NCI-H345 (cell line): ENCODE measurements at places on chromosomes 3 and 15.

DNA sequence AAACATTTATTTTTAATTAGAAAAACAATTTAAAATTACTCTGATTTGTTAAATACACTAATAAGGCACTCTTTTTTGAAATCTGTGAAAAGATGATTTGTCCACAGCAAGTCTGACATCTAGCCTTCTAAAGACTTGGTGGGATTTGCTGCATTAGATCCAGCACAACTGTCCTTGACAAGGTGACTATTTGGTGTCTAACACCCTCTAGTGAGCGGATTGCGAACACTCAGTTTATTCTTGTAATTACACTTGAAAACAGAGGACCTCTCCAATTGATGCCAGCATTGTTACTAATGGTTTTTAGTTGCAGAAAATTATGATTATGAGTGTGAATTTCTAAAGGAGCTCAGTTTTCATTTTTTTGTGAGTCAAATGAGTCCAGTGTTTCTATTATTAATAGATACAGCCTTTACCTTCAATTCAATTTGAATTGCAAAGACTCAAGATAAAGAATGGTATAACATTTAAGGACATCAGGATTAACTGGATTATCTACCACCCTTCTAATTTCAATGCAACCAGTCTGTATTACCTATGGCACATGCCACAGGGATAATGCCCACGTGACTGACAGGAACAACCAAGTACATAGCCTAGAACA is 29.7 kb upstream of the STRIT1 start:
- DNase-seq: peak; percentile 40

GRCh38 chr15:39701988-39702387 is 80.7 kb downstream of the FSIP1 start:
- DNase-seq: no peak

DNA sequence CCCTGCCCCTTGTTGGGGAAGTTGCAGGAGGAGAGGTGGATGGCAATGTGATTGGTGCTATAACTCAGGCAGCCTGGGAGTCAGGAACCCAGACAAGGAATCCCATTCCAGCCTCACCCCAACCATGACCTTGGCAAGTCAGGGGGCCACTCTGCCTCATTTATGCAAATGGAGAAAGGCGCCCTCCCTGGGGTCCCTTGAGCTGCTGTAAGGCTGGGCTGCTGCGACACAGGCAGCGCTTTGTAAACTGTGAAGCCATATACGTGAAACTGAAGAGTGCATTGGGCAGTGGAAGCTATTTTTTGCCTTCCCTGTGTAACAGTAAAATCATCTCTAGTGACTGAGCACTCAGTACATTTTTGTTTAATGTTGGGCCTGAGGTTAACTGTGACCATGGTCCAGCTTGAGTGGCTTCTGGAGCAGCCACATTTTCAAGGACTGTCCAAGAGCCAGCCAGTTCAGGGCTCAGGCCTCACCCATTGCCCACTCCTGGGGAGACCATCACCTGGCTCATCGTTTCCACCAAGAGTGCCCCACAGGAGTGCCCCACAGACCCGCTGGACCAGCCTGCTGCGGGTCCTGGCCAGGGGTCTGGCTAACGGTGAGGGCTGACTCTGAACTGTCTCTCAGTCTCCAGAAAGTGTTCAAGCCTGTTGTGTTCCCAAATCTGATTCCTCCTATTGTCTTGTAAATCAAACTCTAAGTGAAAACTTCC is 27.9 kb downstream of the KIF7 start:
- DNase-seq: no peak

GRCh38 chr15:77024273-77025082 is 29.6 kb downstream of the PSTPIP1 start:
- DNase-seq: peak; percentile 35

GRCh38 chr3:63908081-63908736 is 4.0 kb downstream of the SCAANT1 start:
- DNase-seq: no peak

DNA sequence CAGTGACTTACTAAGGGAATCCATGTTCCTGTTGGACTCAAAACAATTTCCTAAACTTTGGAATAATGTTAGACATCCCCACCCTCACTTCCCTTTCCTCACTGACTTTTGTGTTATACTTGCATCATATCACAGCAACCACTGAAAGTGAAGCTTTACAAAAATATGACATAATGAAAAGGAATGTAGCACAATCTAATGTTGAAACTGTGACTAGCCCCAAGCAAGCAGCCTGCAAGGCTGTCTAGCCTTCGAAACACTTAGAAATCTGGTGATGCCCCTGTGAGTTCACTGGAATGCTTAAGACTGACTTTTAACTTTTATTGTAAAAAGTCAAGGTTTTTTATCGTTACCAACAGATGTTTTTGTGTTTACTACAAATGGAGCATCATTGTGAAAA is 203.7 kb upstream of the ZNF385D start:
- DNase-seq: no peak

- DNase-seq: no peak
These were observed 3.5 kb downstream of the ZNF710 start for GRCh38 chr15:90004671-90005070.

- no peak for DNase-seq
These were observed 175.3 kb upstream of the LRRFIP2 start for GRCh38 chr3:37349640-37350039.

DNA sequence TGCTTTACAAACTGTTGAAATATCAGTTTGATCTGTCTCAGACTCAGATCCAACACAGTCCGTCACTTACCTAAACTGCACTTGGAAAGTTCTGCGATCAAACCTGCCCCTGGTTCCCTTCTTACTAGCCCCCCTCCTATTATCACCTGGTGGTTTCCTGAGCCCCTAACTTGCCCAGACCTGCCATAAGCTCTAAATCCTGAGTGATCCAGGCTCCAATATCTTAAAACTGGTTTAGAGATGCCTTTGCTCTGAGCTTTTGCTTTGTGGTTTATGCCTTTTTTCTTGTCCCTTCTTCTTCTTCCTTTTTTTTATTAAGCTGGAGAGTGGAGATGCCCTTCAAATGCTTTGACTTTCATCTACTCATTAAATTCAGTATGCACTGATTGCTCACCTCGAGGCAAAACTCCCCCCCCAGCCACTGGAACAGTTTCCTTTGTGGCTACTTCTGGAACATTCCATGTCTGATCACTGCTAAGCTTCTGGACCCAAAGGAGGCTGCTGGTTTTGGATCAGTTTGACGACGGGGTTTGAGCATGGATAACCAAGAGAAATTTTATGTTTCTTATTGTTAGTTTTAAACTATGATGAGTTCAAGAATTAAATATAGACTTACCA is 3.5 kb upstream of the ITGB5 start:
- DNase-seq: no peak

DNA sequence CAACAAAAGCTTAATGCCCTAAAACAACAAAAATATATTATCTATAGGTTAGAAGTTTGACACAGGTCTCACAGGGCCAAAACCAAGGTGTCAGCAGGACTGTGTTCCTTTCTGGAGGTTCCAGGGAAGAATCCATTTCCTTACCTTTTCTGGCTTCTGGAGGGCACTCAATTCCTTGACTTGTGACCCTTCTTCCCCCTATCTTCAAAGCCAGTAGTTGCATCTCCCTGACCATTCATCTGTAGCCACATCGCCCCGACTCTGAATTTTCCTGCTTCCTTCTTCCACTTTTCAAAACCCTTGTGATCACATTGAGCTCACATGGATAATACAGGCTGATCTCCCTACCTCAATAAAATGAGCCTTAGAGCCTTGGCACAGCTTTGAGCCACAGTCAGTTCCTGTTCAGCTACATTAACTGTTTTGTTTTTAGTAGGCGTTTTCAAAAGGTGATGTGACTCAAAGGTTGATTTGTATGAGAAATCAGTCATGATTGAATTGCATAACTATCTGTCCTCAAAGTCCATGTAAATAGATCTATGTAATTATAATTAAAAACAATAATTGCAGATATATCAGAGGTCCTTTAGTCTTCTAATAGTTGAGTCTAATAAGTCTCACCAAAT is 12.4 kb downstream of the PFN2 start:
- no peak for DNase-seq

DNA sequence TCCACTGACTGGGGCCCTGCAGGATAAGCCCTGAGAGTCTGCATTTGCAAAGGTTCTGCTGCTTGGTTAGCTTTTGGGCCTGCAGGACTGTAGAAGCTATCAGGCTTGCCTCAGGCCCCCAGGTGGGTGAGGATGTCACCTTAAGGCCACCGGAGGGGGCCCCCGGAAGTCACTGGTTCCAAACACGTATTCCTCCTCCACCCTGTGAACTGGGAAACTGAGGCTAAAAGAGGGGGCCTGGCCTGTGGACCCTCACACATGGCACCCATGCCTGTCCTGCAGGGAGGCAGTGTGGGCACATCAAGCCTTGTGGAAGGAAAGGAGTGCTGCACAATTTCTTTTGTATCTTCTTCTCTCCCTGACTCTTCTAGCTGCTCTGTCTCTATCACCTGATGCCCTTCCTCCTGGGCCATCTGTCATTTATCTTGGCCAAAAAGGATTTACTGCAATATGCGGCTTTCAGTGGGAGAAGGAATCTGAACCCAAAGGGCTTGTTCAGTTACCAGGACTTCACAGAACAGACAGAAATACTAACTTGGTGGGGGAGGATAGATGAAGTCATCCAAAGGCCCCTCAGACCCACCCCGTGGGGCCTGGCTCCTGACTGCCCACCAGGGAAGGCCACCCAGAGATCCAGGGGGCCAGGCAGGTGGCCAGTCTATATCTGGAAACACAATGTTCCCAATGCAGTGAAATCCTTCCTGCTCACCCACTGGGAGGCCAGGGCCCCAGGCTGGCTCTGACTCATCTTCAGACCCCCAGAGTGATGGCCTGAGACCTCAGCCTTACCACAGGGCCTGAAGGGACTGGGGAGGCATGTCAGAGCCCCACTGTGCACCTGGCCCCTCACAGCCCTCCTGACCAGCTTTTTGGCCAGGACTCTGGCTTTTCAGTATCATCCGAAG is 18.3 kb downstream of the UBAP1L start:
- DNase-seq: no peak

GRCh38 chr15:50881121-50882048 is 27.1 kb upstream of the AP4E1 start:
- DNase-seq: no peak

GRCh38 chr3:197559651-197560050 is 3.9 kb upstream of the BDH1 start:
- no peak for DNase-seq

DNA sequence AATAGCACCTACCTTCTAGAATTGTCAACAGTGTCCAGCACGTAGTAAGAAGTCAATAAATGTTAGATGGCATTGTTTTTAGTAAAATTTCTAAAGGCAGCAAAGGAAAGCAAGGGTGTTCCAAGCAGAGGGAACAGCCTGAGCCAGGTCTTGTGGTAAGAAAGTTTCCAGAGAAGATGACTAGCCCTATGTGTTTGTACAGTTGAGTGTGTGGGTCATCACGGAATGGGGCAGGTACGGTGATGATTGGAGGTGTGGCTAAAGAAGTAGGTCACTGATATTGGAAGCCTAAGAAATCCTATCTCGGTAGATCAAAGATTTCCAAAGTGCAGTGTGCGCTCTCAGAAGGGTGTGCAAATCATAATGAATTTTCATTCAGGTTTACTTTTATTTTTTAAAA is 94.2 kb upstream of the BCL6 start:
- no peak for DNase-seq

DNA sequence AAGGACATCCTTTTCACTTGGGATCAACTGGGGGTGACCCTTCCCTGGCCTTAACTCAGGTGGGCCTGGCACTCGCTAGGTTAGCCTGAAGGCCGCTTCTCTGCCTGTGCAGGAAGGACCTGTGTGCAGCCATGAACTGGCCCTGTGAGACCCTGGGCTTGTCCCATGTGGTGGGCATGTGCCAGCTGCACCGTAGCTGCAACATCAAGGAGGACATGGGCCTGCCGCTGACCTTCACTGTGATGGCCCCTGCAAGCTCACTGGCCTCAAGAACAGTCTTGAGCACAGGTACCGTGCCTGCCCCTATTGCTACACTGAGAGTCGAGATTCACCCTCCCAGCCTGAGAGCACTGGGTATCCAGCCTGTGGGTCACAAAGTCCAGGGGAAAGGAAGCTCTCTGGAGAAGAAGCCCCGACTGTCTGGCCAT is 43.0 kb downstream of the SAXO2 start:
- no peak for DNase-seq

DNA sequence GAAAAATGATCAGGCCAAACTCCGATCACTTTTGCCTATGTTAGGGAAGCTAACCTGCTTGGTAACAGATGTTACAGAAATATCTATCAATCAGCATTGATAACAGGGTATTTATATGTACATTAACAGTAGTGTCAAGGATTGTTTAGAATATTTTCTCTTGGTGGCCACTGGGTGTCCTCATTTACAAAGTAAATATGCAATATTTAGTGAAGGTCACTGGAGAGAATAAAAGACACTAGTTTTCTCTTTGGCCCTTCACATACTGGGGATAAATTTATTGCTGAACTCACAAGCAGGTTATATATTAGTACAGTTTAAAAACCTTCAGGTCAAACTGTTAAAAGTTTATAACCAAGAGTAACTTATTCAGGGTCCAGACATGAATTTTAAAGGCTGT is 69.0 kb downstream of the TIGIT start:
- DNase-seq: no peak

GRCh38 chr3:71309886-71310285 is 273.6 kb downstream of the FOXP1 start:
- DNase-seq: no peak

- no peak for DNase-seq
These were observed 33.2 kb upstream of the SPPL2A start for GRCh38 chr15:50798684-50799083.

- no peak for DNase-seq
These were observed 393.5 kb upstream of the TBL1XR1 start for GRCh38 chr3:177590826-177591225.

GRCh38 chr15:55703873-55704301 is 39.1 kb downstream of the PRTG start:
- no peak for DNase-seq

GRCh38 chr15:88894348-88894818 is 961 bp downstream of the HAPLN3 start:
- no peak for DNase-seq

DNA sequence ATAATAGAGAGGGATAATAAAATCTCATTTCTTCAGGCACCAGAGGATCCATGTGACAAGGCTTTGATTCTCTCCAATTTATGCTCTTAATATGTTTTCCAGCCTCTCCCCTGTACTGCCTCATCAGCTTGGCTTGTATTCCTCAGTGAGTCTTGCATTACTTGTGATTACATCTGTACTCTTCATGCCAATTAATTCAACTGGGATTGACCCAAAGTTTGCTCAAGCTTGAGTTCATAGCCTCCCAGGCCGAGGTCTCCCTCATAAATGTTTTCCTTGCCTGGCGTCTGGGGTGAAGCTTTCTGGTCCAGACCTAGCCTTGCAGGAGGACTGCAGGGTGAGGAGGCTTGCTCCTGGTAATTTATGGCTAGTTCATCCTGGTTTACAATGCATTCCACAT is 146.9 kb downstream of the CHST2 start:
- DNase-seq: no peak

- DNase-seq: no peak
These were observed 5.4 kb downstream of the NDUFB4 start for GRCh38 chr3:120601554-120601953.

- DNase-seq: peak; percentile 78
These were observed 45.4 kb downstream of the MAGEF1 start for GRCh38 chr3:184666442-184666841.

- DNase-seq: no peak
These were observed 365.0 kb downstream of the LPP start for GRCh38 chr3:188518835-188519452.

- DNase-seq: no peak
These were observed 88.8 kb upstream of the ABI3BP start for GRCh38 chr3:101081999-101082398.
